Muscle of leg (tissue), 16 donors: ENCODE measurements at places on chromosomes 2 and 18. TPM values are rescaled to one million over a fixed set of nuclear protein-coding genes. Genes with fewer than 3 reads are reported as not detected.

- DNase-seq = no peak
These were observed 37.2 kb downstream of the SLC40A1 start for GRCh38 chr2:189543367-189543766.

DNA sequence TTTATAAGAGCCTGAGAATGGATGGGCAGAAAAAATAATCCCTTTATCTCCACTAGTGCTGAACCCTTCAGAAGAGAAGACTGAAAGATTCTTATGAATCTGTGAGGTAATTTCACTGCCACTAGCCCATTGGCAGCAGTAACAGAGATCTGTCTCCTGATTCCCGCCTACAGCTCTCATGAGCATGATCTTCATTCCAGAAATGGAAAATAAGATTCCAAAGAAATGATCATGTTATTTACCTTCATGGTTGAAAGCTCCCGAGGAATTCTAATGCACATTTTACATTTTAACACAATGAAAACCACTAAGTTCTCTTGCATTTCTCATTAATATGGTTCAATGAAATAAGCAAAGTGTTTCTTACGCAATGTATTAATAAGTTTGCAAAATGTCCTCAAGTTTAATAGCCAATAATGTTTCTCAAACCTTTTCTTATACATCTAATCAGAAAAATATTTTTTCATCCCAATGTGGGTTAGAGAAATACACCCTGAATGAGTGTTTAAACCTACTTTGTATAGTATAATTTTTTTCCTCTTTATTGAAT lies 905.6 kb downstream of the TMEM182 start:
- DNase-seq = no peak

DNA sequence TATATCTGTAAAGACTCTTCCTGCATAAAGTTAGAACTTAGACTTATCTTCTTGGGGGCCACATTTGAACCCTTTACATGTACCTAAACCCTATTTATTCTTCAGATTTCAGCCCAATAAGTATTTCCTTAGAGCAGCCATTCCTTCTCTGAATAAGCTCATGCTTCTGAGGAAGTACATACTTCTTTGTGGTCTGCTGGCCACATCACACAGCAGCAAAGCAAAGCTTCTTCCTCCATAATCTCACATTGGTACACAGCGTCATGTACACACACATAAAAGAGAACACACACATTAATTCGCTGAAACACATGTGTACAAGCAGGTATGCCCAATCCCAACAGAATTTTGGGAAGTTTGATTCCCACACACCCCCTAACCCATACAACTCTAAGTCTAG lies 331.0 kb downstream of the CDH2 start:
- DNase-seq = no peak

DNA sequence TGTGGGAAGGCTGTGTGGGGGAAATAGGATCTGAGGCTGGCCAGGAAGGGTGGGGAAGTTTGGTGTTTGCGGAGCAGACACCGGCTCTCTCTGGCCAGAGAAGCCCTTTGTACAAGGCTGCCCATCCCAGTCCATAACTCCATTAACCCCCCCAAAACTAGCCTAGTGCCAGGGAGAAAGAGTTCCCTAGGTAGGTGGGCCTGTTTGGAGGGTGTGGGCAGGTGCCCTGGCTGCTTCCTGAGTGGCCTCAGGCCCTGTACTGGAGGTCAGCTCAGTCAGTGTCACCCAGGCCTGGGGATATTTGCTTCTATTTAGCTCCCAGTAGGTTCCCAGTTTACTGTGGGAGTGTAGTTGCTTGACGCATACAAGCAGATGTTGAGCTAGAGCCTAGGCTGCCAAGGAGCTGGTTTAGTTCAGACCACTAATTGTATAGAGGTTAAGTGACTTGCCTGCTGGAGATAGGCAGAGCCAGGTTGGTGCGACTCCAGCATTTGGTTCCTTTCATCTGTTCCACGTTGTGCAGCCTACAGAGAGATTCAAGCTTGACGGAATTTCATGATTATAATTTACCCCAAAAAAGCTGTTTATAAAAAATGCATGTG lies 2.9 kb upstream of the GREB1 start:
- no peak for DNase-seq

DNA sequence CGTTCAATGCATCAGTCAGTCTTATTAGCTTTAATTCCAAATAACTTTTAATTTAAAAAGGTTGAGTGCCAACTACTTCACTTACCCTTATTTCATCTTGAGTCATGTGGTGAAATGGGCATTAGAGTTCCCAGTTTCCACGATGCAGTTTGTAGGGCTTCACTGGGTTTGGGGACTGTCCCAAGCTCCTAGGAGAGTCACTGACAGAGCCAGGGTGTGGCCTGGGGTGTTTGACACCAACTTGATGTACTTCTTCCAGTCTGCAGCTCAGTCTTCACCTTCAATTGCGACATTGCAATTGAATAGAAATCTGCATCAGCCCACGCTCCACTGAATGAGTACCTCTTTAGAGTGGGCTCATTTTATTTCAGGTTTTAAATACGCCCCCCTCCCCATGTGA lies 165.3 kb downstream of the ARL4C start:
- DNase-seq = no peak

DNA sequence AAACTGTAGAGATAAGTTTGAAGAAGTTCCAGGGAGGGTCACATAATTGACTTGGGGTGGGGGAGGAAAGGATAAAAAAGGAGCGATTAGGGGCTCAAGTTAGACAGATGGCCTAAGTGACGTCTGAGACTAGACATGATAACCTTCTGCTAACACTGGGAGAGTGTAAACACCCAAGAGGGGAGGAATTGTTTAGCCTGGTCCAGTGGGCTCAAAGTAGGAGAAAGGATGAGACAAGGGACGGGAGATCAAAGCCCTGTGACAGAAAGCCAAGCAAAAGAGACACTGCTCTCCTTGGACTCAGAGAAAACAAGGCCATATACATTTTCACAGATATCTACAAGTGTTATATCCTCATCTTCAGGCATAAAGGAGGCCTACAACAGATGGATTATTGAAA lies 45.5 kb upstream of the IHH start:
- DNase-seq = no peak

- DNase-seq = no peak
These were observed 30.2 kb downstream of the UGP2 start for GRCh38 chr2:63871864-63872263.

DNA sequence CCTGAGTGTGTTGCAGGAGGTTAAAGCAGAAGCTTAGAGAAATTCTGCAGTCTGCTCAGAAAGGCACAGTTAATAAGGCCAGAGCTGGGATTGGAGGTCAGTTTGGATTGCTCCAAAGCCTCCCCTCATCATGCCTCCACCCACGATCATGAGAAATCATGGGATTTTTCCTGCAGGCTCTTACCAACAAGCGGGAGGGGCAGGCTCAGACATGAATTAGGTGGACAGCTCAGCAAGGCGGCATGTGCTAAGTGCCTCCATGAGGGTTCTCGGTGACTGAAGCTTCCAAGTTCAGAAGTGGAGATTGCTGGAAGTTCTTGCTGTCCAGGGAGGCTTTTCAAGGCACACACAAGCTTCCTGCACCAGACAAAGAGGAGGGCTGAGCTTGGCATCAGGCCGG lies 163.8 kb downstream of the SETBP1 start:
- DNase-seq = no peak

DNA sequence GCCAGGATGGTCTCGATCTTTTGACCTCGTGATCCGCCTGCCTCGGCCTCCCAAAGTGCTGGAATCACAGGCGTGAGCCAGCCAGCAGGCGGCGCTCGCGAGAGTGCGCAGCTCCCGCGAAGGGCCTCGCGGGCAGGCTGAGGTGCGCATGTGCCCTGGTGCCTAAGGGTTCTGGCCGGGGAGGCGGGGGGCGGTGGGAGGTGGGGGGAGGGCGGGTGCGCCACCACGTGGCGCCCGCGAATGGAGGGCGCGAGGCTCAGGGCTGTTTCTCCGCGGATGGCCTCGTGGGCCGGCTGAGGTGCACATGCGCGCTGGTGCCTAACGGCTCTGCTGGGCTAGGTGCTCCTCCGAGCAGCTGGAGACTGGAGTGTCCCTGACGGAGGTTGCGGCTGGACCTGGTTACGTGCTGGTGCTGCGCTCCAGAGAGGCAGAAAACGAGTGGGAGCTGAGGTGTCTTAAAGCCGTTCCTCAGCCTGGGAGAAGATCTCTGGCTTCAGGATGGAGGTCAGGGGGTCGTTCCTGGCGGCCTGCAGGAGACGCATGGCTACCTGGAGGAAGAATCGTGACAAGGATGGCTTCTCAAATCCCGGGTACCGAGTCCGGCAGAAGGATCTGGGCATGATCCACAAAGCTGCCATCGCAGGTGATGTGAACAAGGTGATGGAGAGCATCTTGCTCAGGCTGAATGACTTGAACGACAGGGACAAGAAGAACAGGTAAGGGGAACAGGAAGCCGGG lies at the start of gene ANKRD62:
Gene ANKRD62 (plus strand): TSS at position 324 of the 738 bp plus-strand sequence. CDS start 175 bp downstream, at position 499.
- no peak for DNase-seq

DNA sequence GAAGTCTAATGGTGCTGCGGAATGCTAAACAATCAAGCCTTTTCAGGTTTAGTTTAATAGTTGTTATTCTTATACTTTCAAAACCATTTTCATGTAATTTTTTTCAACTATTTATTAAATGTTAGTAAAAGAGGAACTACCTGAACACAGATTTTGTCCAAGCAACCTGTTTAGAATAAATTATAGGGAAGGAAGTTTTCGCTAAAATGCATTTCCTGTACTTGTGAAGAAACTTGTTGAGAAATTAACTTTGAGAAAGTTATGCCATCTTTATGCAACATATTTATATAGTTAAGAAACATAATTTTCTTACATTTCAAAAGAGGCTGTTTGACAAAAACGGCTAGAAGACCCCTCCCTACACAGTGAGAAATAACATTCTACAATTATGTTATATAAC lies 16.6 kb downstream of the MAP4K4 start:
- DNase-seq = no peak

DNA sequence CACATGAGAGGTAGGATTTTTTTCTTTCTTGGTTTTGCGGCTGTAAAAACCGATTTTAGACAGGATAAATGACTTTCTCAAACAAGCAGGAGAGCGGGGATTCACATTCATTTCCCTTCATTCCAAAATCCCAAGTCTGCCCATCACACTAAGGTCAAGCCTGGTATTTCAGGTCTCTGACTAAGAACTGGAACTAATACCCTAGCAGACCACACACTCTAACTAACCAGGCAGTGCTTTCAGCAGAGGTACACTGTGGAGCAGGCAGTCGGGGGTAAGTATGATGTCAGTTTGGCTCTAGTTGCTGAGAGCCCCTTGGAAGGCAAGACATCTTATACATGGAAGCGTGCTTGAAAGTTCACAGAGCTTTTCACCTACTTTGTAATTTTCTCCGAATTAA lies 128.1 kb upstream of the LHCGR start:
- no peak for DNase-seq

- no peak for DNase-seq
These were observed 56.1 kb upstream of the TTN start for GRCh38 chr2:178863130-178863855.

DNA sequence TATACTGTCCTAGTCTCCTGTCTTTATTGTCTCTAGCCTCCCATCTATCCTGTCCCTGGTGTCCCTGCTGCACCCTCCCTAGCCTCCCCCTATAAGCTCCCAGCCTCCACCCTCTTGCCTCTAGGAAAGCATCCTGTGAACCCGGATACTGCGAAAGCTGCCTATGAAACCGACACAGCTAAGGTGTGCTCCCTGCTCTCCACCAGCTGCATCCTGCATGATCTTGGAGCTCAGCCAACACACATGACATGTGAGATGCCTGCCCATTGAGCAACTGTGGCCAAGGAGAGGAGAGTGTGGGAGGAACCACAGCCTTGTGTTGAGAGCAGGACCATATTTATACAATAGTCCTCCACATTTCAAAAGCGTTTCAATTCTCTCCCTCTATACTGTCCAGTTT lies 187.1 kb downstream of the ZBTB7C start:
- peak; percentile 80 for DNase-seq

GRCh38 chr2:138829326-138829919 lies 49.2 kb upstream of the NXPH2 start:
- peak; percentile 24 for DNase-seq

GRCh38 chr2:38266382-38267061 lies 110.6 kb downstream of the ATL2 start:
- DNase-seq = no peak

DNA sequence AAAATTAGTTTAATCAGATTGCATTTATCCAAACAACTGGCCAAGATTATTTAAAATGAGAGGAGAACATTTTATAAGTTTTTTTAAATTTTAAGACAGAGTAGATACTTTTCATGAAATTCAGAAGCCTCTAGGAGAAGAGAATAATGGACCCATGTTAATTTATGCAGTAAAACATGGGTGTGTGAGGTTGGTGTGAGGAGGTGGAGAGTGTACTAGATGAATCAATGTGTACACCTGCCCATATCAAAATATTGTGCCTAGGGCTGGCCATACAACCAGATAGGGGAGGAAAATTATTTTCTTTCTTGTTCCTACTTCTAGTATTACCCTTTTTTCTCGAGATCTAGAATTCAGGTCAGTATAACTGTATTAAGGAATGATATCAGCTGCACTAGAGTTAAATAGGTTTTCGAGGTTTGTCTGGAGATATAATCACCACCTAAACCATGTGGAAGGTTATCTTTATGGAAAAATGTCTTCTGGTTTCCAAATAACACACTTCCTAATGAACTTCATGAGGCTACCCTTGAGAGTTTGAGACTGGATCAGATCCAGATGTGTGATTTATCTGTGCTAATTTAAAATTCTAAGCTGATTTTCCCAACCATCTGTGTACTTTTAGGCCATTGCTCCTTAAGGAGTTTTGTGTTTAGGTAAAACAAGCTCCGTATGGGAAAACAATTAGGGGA lies 37.6 kb downstream of the TMEM178A start:
- peak; percentile 12 for DNase-seq

DNA sequence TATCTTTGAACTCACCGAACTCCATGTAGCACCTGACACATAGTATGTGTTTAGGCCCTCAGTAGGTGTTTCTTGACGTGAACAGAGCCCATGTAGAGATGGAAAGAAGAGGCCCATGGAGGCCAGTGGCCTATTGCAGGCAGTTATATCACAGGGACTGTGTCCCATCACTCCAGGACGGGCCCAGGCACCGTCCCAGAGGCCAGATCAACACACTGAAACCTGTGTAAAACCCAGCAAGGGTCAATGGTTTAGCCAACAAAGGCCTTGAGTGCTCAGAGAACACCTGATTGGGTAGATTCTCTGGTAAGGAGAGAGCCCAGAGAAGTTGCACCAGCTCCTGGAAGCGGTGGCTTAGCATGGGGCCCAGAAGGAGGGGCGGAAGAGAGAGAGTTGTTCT lies 82.8 kb downstream of the INHBB start:
- no peak for DNase-seq

GRCh38 chr2:10205162-10205475 lies 82.6 kb downstream of the RRM2 start:
- no peak for DNase-seq

DNA sequence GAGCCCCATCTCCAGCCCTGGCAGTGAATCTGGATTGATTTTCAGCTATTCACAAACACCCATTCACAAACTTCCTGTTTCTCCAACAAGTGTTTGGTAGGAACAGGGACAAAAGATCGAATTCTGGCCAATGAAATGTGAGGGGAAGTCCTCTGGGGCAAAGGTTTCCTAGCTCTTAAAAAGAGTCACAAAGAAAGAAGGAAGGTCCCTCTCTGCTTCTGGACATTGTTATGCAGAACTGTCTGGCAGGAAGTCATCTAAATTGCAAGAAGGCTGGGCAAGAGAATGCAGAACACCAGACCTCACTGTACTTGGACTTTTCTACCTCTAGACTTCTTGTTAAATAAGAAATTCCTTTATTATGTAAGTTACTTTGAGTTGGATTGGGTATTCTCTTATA lies 137.3 kb downstream of the CCDC148 start:
- DNase-seq = no peak

GRCh38 chr2:100246163-100247145 lies 75.8 kb downstream of the LONRF2 start:
- DNase-seq = peak; percentile 42

Gene PLB1
- total RNA-seq = 1.6 TPM

Gene SOCS6
- 16.6 TPM for total RNA-seq

Gene CDK5R2
- 0.04 TPM for total RNA-seq

Gene IL1R2
- 0.18 TPM for total RNA-seq

Gene ZC3H6
- 8.2 TPM for total RNA-seq

Gene GRP
- not detected for total RNA-seq

Gene HOXD9
- total RNA-seq = 0.75 TPM
